ENCODE measurements at places on chromosomes 3 and 15. TPM values are rescaled to one million over a fixed set of nuclear protein-coding genes. Genes with fewer than 3 reads are reported as not detected.

DNA sequence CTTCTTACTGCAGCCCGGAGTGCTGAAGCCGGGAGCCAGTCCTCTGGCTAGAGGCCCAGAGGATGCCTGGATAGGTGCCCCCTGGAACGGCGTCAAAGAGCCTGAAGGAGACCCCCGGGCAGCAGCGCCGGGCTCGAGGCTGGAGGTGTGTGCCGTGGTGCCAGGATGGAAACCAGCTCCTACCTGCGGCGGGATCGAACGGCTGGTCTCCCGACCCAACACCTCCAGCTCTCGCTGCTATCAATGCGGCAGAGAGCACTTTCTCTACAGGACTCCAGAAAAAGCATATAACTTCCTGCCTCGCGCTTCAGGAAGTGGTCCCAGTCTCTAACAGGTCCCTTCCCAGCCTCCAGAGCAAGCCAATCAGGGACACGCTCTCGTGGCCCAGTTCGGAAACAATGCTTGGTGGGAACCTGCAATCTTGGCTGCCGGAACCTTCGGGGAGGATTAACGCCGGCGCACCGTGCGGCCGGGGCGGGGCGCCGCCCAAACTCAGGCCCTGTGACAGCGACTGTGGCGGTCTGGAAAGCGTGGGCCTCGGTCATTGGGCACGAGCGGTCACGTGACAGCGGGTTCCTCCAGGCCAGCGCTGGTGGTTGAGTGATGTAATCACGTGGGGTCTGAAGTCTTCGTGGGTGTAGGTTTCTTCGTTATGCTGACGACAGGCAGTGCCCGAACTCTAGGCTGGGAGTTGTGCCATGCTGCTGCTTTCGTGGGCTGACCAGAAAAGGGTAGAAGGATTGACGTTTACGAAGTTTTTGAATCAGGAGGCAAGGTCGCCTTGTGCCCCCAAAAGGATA, at the start of gene SLC33A1:
SLC33A1 (minus strand) TSS at position 287 of the 800 bp plus-strand sequence. CDS start 430 bp downstream, outside the sequence.
- ATAC-seq: peak; percentile 100

GRCh38 chr3:64915778-64916177, 228.0 kb upstream of the ADAMTS9 start:
- peak; percentile 97 for ATAC-seq

- ATAC-seq: no peak
Measured at GRCh38 chr3:151329363-151329762, at the start of gene P2RY13. TSS of gene P2RY13 (minus strand) at chr3:151329549. CDS start at chr3:151329528, 21 bp downstream.

DNA sequence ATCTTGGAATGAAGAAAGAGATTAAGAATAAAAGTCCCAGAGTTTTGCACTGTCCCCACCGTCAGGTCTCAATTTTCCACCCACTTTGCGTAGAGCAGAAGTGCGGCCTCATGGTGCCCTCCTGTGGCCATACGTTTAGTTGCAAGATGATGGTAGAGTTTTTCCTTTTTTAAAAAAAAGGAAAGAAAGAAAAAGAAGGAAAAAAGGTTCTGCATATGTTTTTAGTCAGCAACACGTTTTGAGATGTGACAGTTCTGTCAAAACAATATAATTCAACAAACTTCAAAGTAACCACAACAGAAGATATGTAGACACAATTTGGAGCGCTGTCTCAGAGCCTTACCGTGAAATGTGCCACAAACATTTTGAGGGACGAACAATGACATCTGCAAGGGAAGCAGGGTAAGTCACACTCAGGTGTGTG, 24.6 kb downstream of the EBLN2 start:
- peak; percentile 57 for ATAC-seq

The ACTC1 gene
- 0.92 TPM for total RNA-seq

- no peak for ATAC-seq
Measured at GRCh38 chr3:116070061-116070460, 375.2 kb downstream of the LSAMP start.

- ATAC-seq: peak; percentile 54
Measured at GRCh38 chr3:87088993-87089841, 98.3 kb upstream of the VGLL3 start.

The TIMP4 gene
- total RNA-seq: 1.2 TPM

DNA sequence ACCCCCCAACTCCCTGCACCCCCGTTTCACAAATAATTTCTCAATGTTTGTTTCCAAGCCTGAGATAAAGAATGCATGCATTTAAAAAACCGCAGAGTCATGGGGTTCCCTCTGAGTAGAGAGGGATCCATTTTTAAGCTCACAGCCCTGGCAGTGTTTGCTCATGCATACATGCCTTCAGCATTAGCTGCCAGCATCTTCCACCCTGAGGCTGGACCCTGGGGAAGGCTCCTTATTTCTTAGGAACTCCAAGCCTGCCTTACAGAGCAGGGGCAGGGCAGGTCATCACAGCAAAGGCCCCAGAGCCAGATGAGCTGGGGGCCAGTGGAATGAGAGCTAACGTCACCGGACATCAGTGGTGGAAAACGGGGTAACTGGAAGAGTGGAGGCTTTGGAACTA, 31.3 kb downstream of the TLE3 start:
- no peak for ATAC-seq

DNA sequence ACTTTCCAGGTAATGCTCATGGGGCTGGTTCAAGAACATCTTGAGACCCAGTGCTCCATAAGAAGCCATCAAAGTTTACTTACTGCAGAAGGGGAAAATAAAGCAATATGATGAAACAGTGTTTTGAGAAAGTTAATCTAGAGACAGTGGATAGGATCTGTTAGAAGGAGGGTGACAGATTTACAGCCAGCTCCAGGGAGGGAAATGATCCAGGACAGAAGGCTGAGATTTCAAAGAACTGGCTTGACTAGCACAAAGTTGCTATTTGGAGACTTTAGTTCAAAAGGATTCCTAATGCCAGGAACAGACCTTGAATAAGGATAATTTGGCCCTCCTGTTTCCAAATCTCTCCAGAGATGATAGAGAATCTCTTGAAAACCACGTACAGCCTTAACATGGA, 166.5 kb upstream of the NECTIN3 start:
- ATAC-seq: no peak

DNA sequence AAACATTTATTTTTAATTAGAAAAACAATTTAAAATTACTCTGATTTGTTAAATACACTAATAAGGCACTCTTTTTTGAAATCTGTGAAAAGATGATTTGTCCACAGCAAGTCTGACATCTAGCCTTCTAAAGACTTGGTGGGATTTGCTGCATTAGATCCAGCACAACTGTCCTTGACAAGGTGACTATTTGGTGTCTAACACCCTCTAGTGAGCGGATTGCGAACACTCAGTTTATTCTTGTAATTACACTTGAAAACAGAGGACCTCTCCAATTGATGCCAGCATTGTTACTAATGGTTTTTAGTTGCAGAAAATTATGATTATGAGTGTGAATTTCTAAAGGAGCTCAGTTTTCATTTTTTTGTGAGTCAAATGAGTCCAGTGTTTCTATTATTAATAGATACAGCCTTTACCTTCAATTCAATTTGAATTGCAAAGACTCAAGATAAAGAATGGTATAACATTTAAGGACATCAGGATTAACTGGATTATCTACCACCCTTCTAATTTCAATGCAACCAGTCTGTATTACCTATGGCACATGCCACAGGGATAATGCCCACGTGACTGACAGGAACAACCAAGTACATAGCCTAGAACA, 29.7 kb upstream of the STRIT1 start:
- peak; percentile 61 for ATAC-seq

GRCh38 chr3:123791417-123791816, 92.7 kb downstream of the MYLK start:
- no peak for ATAC-seq

DNA sequence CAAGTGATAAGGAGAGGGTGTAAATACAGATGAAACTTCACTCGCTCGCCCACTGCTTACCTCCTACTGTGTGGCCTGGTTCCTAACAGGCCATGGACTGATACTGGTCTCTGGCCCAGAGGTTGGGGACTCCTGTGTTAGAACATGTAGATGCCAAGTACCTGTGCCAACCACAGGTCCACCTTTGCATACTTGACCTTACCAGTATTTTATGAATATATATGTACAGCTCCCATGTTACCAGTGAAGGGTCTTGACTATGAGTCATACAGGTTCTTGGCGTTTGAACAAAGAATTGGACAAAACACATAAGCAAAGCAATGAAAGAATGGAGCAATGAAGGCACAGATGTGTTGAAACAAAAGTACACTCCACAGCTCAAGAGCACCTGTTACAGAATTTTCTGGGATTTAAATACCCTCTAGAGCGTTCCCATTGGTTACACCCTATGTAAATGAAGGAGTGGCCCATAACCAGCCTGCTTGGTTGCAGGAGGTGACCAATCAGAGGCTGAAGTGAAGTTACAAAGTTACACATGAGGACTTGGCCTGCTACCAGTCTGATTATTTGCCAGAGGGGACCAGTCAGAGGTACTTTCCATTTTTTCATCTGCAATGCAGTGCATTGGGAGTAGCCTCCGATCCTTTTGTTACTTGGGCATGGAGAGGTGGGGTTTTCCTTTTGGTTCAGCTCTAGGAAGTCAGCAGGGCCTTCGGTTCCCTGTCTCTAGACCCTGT, 1.7 kb upstream of the GFM1 start:
- ATAC-seq: no peak

DNA sequence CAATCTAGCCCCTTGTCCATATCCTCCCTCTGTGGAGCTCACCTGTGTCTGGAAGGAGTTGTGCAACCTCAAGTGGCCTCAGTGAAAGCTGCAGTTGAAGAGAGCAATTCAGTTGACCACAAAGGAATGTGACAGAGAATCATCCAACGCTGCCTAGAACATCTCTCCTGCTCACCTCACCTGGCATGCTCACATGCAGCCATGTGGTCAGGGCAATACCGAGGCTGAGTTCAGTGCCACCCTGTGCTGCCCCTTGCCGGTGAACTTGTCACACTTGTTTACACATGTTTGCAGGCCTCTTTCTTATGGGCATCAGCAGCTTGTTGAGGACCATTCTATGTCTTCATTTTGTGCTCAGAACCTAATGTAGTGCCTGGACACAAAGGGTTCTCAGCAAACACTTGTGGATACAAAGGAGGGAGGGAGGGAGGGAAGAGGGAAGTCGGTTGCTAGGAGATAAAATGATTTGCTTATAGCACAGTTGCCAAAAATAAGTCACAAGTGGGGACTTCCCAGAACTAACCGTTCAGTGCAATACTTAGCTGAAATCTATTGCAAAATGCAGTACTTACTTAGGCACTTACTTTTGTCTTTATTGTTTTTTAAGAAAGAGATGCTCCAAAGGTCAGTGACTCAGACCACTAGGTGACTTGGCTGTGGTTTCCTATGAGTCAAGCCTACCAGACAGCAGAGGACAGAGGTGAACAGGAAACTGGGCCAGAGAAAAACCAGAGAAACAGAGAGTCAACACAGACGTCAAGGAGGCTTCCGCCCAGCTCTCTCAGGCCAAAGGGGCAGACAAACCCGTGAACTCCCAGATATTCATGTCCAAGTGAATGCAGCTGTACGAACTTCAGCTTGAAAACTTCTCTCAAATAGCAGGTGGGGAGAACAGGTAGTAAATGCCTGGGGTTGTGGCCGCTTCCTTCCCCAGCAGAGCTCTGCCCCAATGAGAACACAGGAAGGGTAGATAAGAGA, 227.8 kb upstream of the CTNNB1 start:
- ATAC-seq: peak; percentile 91

GRCh38 chr15:59636184-59636583, 21.1 kb downstream of the GTF2A2 start:
- peak; percentile 14 for ATAC-seq

- ATAC-seq: peak; percentile 42
Measured at GRCh38 chr3:71186801-71187200, 396.7 kb downstream of the FOXP1 start.

DNA sequence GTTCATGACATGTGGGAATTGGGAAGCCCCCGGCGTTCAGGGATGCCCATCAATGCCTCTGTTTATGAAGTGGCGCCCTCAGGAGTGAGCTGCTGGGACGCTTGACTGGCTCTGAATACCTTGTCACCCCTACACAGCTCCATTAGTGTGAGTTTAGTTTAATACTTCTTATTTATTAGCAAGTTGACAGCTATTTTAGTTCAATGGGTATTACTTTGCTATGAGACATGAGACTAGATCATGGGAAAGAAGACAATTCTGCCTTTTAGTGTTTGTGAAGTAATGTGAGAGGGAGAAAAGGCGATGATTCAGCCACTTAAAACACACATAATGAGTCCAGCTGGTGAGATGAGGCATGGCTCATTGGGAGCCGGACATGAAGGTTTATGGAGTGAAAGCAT, 678.5 kb downstream of the NR2F2 start:
- ATAC-seq: no peak

DNA sequence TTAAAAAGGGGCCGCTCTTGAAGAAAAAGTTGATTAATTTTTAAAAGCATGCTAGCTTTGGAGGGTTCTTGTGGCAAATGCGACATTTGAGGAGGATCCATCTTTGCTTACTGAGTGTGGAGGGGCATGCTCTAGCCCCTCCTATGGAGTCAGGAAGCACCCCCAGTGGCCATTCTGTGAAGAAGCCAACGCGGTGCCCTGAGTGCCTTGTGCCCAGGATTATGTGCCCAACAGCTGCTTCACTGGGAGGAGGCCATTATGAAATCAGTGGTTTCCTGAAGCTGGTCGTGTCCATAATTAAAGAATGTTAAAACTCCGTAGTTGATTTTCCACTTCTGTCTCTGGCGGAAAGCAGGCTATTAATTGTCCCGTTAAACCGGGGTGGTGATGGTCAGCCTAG, 69.1 kb upstream of the TNFAIP8L3 start:
- no peak for ATAC-seq

- ATAC-seq: peak; percentile 61
Measured at GRCh38 chr15:45179221-45179985, 8.4 kb downstream of the SHF start.

The BBS4 gene
- total RNA-seq: 7.7 TPM

The AP3B2 gene
- total RNA-seq: 0.88 TPM

DNA sequence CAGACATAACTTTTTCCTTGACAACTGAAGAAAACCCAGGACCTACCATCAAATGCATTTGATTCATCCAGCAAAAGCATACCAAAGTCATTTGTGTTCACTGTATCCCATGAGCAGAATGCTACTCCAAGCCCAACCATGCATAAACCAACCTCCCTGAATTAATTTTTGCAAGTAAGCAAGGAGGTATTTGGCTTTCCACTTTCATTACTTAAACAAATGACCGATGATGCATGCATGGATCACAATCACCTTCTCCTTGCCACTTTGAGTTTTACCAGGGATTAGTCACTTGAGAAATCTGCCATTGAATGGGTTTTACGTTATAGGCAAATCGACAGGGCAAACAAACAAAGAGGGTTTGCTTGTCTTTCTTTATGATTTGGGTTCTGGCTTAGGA, 214.8 kb downstream of the FMN1 start:
- no peak for ATAC-seq

- no peak for ATAC-seq
Measured at GRCh38 chr3:102570511-102570910, 135.7 kb downstream of the ZPLD1 start.

DNA sequence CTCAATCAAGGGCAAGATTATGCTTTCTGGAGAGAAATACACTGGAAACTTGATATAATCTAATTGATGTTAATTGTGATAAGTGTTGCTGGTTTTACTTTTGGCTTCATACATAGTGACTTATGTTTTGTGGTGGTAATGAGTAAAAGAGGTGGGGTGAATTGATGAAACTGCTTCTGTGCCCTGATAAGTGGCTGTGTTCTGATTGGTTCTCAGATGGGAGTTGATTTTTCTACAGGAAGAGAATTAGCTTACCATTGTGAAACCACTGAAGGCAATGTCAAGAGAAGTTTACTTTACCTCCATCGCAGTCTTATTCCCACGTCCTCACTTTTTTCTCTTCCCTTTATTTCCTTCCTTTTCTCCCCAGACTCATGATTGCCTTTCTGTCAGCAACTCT, 23.8 kb downstream of the TMEM45A start:
- no peak for ATAC-seq

The GP9 gene
- total RNA-seq: not detected

GRCh38 chr3:63607716-63608115, 44.8 kb upstream of the SNTN start:
- no peak for ATAC-seq

The SENP5 gene
- 16.1 TPM for total RNA-seq

Measured in esophagus mucosa (tissue), 1 donor.